ENCODE measurements at places on chromosomes 16 and 17.

DNA sequence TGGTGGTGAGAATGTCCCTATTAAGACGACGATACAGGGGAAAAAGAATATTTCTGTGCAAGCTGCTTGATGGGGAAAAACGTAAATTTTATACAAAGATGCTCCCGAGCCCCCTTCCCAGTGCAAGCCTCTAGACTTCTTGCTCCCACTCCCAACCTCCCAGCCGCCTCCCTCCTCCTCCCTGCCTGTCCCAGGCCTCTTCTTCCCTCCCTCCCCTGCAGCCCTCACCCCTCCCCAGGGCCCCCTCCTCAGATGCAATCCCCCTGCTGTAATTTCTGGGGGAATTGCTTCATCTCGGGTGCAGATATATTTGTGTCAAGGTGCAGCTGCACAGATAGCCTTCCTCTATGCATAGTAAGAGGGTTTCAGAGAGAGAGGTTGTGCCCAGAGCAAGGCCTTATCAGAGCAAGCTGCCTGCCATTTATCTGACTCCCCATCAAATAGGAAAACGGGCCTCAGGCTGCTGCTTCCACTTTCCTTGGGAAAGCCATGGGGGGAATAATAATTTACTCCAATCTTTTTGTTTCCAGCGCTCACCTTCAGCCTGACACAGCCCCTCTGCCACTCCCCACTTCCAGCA lies 47.4 kb upstream of the LHX1 start:
- DNase-seq = no peak

DNA sequence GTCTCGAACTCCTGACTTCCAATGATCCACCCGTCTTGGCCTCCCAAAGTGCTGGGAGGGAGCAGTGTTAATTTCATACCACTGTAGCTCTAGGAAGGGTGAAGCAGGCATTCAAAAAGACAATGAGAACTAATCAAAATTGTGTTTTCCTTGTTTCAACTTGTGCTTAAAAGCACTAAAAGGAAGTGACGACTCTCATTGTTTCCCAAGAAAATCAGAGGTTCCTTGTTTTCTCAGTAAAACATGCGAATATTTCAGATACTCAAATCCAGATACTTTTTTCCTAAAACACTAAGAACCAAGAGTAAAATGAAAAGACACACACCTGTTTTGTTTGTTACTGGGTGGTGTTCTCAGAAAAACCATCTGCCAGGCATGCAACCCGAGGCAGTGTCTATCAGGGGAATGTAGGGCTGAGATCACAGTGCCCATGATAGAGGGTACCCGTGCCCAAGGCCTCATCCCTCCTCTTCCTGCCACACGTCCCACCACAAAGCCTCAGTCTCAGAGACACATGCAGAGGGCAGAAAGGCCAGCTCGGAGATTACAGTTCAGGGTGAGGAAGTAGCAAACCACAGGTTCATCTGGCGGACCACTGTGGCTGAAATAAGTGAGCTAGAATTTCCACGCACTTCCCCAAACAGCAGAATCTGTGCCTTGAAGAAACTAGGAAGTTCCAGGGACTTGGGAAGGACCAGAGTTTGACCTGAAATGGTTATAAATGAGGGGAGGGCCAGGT lies 33.7 kb downstream of the GINS3 start:
- no peak for DNase-seq

DNA sequence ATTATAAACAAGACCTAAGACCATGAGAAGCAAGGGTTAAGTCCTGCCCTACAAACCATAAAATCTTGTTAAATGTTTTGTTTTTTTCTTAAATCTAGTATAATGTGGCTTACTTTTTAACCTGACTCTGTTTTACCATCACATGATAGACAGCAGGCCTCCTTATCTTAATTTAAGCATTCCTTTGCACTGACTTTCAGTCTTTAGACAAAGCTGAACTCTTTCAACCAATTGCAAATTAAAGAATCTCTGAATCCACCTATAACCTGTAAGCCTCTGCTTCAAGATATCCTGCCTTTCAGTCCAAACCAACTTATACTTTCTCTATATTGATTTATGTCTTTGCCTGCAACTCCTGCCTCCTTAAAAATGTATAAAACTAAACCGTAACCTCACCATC lies 478.5 kb downstream of the GRIN2A start:
- no peak for DNase-seq

- DNase-seq = no peak
Measured at GRCh38 chr17:9969301-9969935, 64.3 kb upstream of the RCVRN start.

- peak; percentile 89 for DNase-seq
Measured at GRCh38 chr17:45218895-45219661, 2.6 kb upstream of the FMNL1 start.

- DNase-seq = no peak
Measured at GRCh38 chr17:73132085-73132492, 32.7 kb upstream of the SSTR2 start.

GRCh38 chr16:83269048-83269447 lies 538.7 kb upstream of the HSBP1 start:
- DNase-seq = no peak

GRCh38 chr16:2856061-2856670 lies 1.8 kb downstream of the PRSS22 start:
- DNase-seq = no peak

GRCh38 chr17:80575057-80575875 lies 30.6 kb downstream of the RPTOR start:
- DNase-seq = peak; percentile 92

- DNase-seq = no peak
Measured at GRCh38 chr16:2388875-2389433, 40.3 kb upstream of the CCNF start.

DNA sequence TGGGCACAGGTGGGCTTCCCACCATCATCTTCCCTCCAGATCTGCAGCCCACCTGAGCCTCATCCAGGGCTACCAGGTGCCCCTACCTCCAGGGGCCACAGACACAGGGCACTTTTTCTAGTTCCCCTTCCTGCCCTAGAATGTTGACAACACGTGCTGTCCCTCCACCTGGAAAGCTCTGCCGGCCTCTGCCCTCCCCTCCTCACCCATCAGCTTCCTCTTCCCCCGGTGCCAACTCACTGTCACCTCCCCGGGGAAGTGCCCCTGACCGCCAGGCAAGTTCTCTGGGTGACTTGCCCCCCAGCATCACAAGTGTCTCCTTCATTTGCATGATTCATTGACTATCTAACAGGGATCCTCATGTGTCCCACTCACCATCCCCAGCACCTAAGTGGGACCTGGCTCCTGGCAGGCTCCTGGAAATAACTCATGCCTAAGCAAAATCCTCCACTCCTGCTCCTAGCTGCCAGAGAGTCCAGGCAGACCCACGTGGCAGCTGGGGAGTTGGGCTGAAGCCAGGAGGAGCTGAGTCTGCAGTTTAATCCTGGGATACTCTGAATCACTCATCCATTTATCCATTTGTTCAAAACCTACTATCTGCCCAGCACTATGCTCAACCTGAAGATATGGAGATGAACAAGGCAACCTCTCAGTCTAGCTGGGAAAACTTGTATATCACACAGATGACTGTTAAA lies 304.4 kb downstream of the FOXL1 start:
- no peak for DNase-seq

- DNase-seq = no peak
Measured at GRCh38 chr17:79948406-79948944, 87.2 kb downstream of the TBC1D16 start.

DNA sequence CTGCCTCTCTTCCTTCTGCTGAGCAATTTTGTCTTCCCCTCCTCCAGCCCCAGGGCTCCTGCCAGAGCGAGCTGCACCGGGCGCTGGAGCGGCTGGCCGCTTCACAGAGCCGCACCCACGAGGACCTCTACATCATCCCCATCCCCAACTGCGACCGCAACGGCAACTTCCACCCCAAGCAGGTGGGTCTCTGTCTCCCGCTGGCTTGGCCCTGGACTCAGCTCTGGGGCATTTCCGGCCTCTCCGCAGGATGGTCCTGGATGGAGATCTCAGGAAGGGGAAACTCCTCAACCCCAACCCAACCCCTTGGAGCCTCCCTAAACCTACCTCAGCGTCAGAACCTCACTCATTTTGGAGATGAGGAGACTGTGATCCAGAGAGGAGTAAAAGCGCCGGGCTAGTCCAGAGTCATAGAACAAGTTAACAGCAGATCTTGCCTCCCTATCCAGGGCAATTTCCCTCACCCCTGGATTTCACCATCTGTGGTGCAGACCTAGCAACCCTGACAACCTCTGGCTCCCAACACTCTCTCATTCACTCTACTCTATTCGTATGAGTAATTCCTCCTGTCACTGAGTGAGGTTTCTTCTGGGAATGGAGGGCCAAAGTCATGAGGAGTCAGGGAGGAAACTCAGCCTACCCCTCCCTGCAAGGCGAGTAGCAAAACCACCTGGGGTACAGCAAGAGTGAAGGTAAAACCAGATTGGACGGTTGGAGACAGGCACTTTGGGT lies 10.8 kb downstream of the IGFBP4 start:
- no peak for DNase-seq

DNA sequence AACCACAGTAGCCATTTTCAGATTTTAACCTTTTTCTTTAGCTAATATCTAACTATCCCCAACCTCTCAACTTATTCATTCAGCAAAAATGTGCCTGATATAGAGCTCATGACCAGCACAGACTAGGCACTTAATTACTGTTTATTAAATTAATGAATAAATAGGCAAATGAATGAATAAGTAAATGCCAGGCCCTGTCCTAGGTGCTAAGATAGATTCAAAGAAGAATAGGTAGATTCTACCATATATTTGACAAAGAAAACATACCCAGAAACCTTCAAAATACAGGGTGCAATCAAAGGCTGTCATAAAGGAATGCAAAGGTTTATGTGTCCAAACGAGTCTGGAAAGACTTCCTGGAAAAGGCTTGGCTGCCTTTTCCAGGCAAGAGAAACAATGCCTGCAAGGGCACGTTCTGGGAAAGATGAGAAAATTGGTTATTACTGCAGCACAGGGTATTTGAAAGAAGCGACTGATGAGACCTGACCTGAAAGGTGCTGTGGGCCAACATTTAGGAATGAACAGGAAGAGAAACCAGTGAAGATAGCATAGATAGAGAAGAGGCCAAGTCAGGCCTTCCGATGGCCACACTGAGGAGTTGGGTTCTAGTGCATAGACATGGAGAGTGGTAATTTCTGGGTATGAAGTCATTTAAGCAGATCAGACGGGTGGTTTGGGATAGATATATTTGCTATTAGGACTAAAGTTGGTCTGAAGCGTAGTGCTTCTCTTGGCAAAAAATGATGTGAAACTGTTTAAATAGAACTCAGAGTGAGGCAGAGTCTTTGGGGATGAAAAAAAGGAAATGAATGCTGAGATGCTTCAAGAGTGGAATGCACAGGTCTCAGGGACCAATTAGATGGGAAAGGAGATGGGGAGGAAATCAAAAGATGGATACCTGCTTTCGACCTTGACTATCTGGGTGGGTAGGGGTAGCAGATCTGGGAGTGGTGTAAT lies 11.4 kb upstream of the CCL2 start:
- no peak for DNase-seq

Measured in effector CD4-positive, alpha-beta T cell (primary cell).